ENCODE measurements at places on chromosomes 3 and 15. TPM values are rescaled to one million over a fixed set of nuclear protein-coding genes. Genes with fewer than 3 reads are reported as not detected.
A peak's percentile ranks its signal among the peaks of the same experiment; 100 is the strongest.

Gene DPPA2
- polyA plus RNA-seq, result not detected

GRCh38 chr3:182668541-182668940 lies 124.8 kb upstream of the ATP11B start:
- DNase-seq, result peak; percentile 89

Gene CCDC54
- not detected for polyA plus RNA-seq

Gene CCR8
- polyA plus RNA-seq, result not detected

DNA sequence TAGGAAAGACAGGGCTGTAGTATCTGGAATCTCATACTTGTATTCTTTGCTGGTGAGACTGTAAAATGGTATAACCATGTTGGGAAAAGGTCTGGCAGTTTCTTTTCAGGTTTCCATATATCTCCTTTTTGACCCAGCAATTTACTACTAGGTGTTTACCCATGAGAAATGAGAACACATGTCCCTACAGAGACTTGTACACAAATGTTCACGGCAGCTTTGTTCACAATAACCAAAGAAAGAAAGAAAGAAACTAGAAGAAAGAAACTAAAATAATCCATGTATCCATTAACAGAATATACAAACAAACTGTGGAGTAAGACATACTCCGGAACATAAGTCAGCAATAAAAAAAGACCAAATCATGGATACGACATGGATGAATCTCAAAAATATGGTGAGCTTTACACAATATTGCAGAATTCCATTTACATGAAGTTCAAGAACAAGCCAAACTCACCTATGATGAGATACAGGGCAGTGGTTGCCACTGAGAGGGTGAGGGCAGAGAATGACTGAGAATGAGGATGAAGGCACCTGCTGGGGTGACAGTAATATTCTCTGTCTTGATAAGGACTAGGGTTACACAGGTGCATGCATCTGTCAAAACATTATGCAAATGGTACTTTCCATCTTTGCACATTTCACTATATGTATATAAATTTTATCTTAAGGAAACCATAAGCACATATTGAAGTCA lies 2.7 kb downstream of the RFTN1 start:
- DNase-seq, result no peak

Gene TGM5
- polyA plus RNA-seq, result not detected

DNA sequence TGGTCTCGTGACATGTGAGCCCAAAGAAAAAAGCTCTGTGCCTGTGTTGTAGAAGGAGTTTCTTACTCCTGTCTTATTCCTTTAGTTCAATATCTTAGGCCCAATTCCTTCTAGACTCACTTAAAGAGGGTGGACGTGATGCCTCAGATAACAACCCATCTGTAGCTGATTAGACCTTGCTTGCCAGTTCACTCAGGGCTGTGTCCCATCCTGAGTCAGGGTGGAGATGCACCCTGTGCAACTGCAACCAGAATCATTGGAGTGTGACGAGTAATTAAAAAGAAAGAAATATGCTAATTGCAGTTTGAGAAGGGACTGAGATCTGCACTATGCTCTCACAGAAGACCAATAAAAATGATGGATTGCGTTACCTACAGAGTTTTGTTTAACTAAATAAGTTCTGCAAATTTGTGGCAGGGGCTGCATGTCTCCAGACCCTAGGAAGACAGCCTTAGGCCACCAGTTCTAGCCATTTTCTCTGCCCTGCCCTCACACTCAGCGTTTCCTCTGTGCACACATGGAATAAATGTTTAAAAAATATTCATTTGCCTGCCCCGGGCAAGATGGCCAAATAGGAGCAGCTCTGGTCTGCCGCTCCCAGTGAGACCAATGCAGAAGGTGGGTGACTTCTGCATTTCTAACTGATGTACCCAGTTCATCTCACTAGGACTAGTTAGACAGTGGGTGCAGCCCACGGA lies 83.0 kb downstream of the MOBP start:
- DNase-seq, result no peak

DNA sequence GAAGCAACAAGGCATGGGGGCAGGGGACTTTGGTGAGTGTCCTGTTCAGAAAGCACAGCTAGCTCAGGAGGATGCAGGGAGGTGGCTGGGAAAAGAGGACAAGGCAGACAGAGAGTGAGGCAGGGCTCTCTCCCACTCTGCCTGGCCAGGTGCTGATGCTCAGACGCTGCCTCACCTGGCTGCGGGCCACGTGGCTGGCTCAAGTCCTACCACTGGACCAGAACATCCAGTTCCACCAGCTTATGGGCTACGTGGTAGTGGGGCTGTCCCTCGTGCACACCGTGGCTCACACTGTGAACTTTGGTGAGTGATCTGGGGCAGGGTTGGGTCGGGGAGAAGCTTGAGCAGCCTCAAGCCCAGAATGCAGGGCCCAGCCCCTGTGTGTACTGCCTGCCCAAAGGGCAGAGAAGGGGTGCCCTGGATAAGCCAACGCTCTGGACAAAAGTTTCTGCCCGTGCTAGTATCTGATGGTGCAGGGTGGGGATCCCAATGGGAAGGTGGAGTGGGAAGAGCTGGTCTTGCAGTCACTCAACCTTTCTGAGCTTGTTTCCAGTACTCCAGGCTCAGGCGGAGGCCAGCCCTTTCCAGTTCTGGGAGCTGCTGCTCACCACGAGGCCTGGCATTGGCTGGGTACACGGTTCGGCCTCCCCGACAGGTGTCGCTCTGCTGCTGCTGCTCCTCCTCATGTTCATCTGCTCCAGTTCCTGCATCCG lies 20.9 kb downstream of the NOX5 start:
- peak; percentile 80 for DNase-seq

GRCh38 chr3:16474216-16474615 lies 39.3 kb downstream of the RFTN1 start:
- no peak for DNase-seq

- no peak for DNase-seq
Observed at GRCh38 chr15:49793943-49794342, 173.1 kb downstream of the DTWD1 start.

Gene IQCF5
- not detected for polyA plus RNA-seq

Gene CCDC33
- 0.20 TPM for polyA plus RNA-seq

Gene P2RY14
- not detected for polyA plus RNA-seq

- no peak for DNase-seq
Observed at GRCh38 chr3:118573912-118574311, 460.7 kb downstream of the IGSF11 start.

Gene FRMD4B
- 26.5 TPM for polyA plus RNA-seq

Gene RNF123
- polyA plus RNA-seq, result 34.0 TPM

DNA sequence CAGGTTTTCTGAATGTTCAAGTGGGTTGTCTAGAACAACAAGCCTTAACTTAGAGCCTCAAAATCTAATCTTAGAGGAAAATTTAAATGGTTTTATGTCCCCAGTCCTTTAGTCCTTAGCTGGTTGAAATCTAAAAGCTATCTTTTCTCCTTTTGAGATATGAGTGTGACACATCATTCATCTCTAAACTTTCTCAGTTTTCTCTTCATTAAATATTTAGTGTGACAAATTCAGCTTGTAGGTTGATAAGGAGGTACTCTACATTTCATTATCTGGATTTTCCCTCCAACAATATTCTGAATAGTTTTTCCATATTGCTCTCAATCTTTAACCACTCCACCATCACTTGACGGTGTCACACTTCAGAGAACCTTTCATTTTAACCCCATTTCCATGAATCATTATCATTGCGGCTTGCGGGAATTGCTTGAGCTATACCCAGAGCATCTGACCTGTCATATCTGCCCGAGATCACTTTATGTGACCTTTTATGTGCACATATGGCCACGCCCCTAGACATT lies 16.1 kb upstream of the ATP8B4 start:
- DNase-seq, result no peak

Gene EAF2
- polyA plus RNA-seq, result 4.6 TPM

DNA sequence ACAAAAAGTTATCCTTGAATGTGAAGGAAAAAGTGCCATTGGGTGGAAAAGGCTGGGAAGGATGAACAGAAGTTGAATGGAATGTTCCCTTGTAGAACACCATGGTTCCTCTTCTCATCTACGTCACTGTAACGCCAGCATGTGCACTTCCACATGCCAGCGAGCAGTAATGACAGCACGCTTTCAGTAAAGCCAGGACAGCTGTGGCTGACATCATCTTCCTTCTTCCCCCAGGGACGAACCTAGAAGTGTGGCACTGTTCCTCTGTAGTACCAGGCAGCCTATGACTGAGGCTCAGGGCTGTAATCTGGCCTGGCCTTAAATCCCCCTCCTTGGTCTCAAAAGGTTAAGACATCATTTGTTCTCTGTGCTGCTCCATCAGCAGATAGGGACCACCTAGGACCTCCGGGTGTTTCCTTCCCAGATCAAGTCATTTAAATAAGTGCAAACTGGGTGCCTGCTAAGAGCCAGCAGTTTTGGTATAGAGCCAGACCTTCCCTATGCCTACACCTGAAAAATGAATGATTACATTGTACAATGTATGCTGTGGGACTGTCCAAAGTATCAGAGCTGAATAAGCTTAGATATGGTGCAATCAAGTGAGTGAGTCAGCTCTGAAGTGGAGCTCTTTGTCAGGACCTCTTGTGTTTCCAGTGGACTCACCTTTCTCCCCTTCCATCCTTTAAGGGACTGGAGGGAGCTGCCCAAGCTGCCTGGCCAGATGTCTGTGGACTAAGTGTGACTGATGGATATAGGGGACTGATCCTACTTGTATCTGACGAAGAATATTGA lies 5.6 kb upstream of the SRPRB start:
- peak; percentile 94 for DNase-seq

Gene C3orf49
- polyA plus RNA-seq, result not detected

Gene RARB
- 0.08 TPM for polyA plus RNA-seq

GRCh38 chr15:61556037-61556648 lies 327.0 kb upstream of the RORA start:
- peak; percentile 77 for DNase-seq

DNA sequence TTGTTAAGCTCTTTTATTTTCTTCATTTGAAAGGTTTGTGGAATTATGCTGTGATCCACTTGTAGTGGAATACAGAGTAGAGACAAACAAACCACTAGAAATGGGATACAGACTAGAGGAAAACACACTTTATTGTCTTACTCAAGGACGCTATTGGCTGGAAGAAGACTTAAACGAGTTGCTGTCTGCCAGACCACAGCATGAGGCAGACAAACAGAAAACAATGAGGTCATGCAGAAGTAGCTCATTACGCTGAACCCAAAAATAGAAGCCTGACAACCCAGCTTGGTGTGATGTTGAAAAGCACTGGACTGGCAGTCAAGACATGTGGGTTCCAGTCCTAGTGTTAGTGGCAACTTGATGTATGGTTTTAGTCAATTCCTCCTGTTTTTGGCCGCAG lies 62.4 kb upstream of the P3H2 start:
- DNase-seq, result peak; percentile 92

Gene LRCH3
- polyA plus RNA-seq, result 19.1 TPM

Gene ILDR1
- 0.20 TPM for polyA plus RNA-seq

Gene ZNF774
- 2.2 TPM for polyA plus RNA-seq

GRCh38 chr3:132326251-132326650 lies 9.0 kb downstream of the ACP3 start:
- DNase-seq, result no peak

DNA sequence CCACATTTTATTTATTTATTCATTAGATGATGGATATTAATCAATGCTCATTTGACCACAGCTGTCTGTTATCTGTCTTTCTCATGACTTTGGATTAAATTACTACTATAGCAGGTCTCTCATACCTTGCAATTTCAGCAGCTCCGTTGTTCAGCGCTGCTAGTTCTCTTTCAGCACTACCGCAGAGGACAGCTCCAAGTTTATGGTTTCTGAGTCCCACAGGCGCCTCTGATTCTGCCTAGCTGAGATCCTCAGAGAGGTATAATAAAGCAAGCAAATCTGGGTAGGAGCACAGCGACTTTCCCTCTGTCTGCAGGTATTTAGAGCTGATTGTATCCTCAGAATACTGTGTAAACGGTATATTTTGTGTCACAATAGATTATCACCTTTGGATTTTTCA lies 204.9 kb downstream of the CNTN4 start:
- no peak for DNase-seq

Gene CYP1A1
- polyA plus RNA-seq, result 2.2 TPM

- DNase-seq, result no peak
Observed at GRCh38 chr15:71804695-71805470, 5.5 kb upstream of the NR2E3 start.

Gene SCAANT1
- not detected for polyA plus RNA-seq

- peak; percentile 93 for DNase-seq
Observed at GRCh38 chr3:107208100-107208499, 169.1 kb upstream of the CCDC54 start.

GRCh38 chr3:39668420-39668819 lies 141.0 kb upstream of the MYRIP start:
- peak; percentile 43 for DNase-seq

Gene MINDY4B
- polyA plus RNA-seq, result not detected

Gene ZNF860
- polyA plus RNA-seq, result 4.4 TPM

GRCh38 chr3:61532739-61533500 lies 28.5 kb upstream of the PTPRG start:
- no peak for DNase-seq

DNA sequence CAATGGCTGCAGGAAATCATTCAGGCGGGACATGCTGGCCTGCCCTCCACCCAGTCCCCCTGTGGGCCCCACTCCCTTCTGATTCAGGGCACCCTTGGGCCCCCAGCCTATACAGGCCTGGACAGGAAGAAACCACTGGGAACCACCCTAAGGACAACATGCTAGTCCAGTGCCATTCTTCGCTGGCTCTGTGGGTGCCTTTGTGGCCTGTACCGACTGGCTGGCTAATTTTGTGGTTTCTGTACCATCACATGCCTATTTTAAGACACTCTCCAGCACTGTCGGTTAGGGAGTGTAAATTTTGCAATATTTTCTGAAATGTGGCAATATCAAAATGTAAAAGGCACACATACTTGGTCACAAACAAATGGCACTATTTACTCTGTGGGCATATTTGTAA lies 61.4 kb upstream of the POLG start:
- peak; percentile 86 for DNase-seq

- peak; percentile 97 for DNase-seq
Observed at GRCh38 chr15:74937590-74938371, at the start of gene COX5A. TSS of gene COX5A (minus strand) at chr15:74938073. CDS start at chr15:74938014, 59 bp downstream.

GRCh38 chr3:128847666-128848370 lies 31.6 kb upstream of the ACAD9 start:
- no peak for DNase-seq

Gene FILIP1L
- 3.7 TPM for polyA plus RNA-seq

GRCh38 chr15:48946074-48946839 lies 17.5 kb downstream of the SHC4 start:
- DNase-seq, result peak; percentile 96

DNA sequence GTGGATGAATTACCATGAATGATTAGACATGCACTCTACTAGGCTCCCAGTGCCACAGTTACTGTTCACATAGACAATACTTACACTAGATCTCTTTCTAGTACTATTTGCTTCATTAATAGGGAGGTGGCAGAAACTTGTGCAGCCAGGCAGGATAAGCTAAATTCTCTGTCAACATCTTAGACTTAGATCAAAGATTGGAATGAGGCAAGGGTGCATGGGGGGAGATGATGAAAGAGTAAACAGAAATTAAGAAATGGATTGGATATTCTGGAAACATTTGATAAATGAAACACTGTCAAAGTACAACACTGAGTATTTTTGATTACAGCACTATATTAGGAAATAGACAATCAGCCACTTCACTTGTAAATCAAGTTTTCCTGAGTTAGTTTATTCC lies 205.4 kb upstream of the TBC1D5 start:
- no peak for DNase-seq

GRCh38 chr3:180855364-180855763 lies 57.1 kb upstream of the FXR1 start:
- peak; percentile 6 for DNase-seq

Gene SNAPC5
- polyA plus RNA-seq, result 25.4 TPM

Measured in mammary epithelial cell (primary cell).